Fibroblast of mammary gland (primary cell): ENCODE measurements at places on chromosomes 3 and 15.

DNA sequence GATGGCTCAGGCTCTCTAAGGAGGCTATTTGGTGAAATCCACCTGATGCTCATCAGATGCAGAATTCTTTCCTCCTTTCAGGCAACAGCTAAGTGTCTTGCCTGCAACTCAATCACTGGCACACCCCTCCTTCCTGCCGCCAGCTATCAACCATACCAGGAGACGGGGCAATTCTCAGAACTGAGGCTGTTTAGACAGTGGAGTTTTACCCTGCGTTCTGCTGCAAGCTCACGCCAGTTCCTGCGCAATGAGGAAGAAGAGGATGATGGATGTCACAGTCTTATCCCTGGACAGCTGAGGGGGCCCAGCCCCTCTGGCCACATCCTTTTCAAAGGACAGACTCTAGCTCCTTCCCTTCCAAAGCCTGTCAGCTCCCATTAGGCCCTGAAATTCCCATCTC lies 7.0 kb upstream of the MANF start:
- DNase-seq, result no peak

GRCh38 chr3:117723825-117724224 lies 1014.2 kb downstream of the TUSC7 start:
- DNase-seq, result no peak

GRCh38 chr3:126433496-126434263 lies 39.0 kb downstream of the CFAP100 start:
- no peak for DNase-seq

GRCh38 chr3:38477057-38477820 lies 18.9 kb upstream of the EXOG start:
- no peak for DNase-seq

DNA sequence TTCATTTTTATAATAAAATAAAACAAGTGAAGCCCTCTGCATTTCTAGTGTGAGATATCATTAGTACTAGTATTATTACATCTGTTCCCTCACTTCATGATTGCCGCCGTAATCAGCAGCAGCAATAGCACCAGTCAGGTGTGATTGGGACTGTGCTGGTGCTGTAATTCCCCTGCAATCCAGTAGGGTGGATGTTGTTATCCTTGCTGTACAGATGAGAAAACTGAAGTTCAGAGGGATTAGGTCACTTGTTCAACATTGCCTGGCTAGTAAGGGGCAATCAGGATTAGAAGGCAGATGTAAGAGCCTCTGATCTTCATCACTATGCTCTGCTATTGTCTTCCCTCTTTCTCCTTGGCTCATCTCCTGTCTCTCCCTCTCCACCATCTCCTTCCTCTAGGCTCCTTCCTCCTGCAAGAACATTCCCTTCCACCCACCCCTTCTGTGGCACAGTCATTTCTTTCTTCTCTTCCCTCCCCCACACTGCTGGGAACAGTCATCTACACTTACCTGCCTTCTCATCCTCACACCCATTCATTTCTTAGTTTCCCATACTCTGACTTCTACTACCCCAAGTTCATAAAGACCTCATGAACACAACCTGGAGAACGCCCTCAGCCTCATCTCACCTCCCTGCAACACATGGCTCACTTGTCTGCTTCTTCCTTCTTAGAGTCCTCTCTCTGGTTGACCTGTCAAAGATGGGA lies 29.7 kb downstream of the CRYGS start:
- no peak for DNase-seq

- no peak for DNase-seq
Measured at GRCh38 chr3:186732169-186732766, 15.1 kb downstream of the KNG1 start.

GRCh38 chr15:101382544-101382943 lies 87.5 kb upstream of the SNRPA1 start:
- DNase-seq, result no peak

DNA sequence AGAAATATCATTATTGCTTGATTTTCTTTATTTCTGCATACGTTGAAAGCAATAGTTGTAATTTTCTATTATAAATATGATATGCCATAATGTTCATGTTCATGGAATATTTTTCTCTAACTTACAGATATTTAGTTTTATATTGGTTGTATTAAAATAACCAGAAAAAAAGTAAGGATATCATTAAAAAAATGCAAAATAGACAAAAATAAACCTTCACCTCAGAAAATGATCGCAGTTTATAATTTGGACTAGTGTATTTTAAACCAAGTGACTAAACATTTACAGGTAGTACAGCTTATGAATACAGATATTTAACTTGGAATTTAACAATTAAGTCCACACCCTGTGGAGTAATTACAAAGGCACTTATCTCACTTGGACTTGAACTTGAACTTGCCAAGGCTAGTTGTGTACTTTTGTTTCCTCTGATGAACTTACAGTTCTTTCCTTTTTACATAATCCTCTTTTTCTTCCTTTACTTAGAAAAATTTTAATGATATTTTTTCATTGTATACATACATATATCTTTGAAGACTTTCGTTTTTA lies 156.7 kb downstream of the CHL1 start:
- DNase-seq, result no peak

GRCh38 chr3:41519746-41520145 lies 320.4 kb downstream of the CTNNB1 start:
- DNase-seq, result no peak

DNA sequence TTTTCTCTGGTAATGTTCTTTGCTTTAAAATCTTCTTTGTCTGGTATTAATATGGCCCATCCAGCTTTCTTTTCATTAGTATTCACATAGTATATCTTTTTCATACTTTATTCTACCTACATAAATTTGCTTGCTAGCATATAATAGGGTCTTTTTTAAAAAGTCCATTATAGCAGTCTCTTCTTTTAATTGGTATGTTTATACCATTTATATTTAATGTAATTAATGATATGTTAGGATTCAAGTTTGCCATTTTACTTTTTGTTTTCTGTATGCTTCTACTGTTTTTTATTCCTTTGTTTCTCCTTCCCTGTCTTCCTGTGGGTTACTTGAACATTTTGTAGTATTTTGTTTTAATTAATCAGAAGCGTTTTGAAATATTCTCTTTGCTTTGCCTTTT lies 89.0 kb downstream of the CHCHD6 start:
- no peak for DNase-seq

DNA sequence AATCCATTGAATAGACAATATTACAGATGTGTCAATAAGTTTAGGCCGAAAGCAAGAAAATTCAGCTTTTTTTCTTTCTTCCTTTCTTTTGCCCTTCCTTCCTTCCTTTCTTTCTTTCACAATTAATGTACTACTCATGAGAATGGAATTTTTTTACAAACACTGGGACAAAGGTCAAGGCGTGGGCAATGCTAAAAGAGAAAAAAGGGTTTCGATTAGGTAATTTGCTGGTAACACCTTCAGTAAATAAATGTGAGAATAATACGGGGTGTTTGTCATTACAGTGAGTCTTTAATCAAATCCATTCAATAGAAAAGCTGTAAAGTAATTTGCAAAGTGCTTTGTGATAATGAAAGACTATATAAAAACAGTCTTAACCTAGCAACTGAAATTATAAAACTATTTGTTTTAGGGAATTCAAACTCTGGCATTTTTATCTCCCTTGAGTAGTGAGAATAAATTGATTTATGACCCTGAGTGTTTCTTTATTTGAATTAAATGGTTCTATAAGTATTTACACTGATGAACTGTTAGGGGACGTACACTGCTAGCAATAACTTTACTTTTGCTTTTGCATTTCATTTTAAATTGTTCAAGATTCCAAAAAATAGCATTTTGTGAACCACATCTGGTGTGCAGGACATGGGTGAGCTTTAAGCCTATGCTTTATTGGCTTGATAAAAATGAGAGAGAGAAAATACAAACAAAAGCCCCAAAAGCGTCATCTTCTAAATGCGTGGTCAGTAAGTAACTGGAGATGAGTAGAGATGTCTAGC lies 104.2 kb upstream of the THRB start:
- DNase-seq, result peak; percentile 59

DNA sequence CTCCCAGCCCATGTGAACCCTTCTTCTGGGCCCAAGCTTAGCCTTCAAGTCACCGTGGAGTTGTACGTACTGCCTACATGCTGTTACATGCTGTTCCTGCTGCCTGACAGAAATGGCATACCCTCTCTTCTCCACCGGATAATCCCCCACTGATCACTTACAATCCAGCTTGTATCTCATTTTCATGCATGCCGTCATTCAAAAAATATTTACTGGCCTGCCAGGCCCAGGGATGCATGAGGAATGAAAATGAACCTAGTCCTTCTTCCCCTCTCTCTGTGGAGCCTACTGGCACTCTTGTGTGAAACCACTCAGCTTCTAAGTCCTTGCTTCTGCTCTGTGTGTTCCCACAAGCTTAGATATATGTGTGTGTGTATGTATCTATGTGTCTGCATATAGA lies 60.6 kb downstream of the WNT5A start:
- DNase-seq, result no peak

DNA sequence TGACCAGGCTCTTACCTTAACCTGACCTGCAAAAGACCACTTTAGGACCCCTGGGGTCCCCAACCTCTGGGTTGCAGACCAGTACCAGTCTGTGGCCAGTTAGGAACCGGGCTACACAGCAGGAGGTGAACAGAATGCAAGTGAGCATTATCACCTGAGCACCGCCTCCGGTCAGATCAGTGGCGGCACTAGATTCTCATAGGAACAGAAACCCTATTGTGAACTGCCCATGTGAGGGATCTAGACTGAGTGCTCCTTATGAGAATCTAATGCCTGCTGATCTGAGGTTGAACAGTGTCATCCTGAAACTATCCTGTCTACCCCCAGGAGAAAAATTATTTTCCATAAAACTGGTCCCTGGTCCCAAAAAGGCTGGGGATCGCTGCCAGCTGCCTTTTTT lies 20.3 kb downstream of the CHP1 start:
- DNase-seq, result no peak

GRCh38 chr3:120983321-120983665 lies 75.3 kb downstream of the STXBP5L start:
- no peak for DNase-seq

GRCh38 chr3:157447026-157447694 lies 10.5 kb downstream of the PTX3 start:
- DNase-seq, result peak; percentile 76

DNA sequence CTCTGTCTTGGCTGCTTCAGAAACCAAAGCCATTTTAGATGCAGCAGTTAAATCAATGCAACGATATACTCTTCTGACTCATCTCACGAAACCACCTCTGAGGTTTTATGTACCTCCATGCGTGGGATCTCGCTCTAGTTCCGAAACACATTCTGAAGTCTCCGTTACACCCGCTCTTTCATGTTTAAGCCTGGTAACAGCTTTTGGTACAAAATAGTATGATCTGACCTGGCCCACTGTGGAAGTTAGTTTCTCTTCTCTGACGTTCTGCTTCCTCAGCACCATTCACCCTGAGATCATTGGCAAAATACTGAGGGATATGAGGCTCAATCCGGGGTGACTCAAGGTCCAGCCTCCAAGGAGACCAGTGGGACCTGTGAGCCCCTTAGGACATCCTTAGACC lies 121.9 kb downstream of the TMEM266 start:
- DNase-seq, result no peak

GRCh38 chr3:153495422-153495821 lies 333.4 kb downstream of the RAP2B start:
- DNase-seq, result no peak

GRCh38 chr15:33089878-33090757 lies 104.4 kb downstream of the FMN1 start:
- peak; percentile 76 for DNase-seq

DNA sequence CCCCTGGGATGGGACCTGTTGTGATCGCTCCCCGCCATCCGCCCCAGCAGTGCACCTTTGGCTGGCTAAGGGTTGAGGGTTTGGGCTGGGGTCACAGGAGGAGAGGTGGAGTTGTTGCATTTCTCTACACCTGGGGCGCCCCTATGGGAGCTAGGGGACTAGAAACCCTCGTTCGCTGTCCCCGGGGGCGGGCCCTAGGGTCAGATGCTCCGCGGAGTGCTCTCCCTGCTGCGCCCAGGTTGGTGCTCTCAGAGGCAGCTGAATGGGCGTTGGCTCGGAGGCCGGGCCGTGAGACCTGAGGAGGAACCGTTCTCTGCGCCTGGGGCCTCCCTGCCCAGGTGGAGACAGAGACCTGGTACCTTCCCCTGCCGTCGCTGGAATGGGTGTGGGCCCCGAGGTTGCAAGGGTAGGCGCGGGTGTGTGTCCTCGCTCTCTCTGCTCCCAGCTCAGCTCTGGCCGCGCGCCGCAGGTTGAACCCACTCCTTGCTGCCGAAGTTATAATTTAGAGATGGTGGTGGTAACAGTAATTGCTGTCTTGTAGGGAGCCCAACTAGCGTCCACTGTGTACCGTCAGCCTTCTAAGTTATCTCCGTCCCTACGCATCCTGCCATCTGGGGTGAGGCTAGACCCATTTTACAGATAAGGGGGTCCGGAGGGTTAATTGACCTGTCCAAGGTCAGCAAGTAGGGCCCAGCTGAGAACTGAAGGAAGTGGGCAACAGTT lies 965 bp downstream of the FLNB start:
- no peak for DNase-seq

- peak; percentile 6 for DNase-seq
Measured at GRCh38 chr15:23854912-23855659, 168.0 kb upstream of the NDN start.

DNA sequence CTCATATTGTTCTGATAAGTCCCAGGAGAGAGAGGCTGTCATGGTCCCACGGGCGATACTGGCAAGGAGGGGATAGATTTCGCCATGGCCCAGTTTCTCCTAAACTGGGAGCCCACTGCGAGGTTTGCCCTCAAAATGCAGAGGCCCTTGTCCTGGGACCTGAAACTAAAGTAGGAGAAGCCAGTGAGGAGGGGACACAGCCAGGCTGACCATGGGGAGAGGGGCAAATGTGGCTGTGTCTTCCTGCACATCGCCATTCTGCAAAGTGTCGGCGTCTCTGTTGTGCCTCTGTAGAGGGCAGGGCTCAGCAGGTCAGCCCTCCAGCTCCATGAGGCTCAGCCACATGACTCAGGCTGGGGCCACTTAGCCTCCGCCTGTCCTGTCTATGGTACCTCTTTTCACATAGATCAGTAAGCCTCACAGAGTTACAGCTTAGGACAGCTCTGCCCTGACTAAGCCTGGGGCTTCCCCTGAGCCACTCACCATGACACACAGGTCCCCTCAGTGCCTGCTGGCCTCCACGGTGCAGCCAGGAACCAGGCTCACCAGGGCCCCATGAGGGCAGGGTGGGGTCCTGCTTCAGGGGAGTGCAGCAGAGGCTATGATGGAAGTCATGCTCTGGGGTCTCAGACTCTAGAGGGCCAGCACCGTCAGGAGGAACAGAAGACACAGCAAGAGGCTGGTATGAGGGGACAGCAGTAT lies 28.6 kb upstream of the PLXNA1 start:
- DNase-seq, result no peak

GRCh38 chr3:95341314-95341713 lies 1278.5 kb downstream of the NSUN3 start:
- DNase-seq, result no peak

DNA sequence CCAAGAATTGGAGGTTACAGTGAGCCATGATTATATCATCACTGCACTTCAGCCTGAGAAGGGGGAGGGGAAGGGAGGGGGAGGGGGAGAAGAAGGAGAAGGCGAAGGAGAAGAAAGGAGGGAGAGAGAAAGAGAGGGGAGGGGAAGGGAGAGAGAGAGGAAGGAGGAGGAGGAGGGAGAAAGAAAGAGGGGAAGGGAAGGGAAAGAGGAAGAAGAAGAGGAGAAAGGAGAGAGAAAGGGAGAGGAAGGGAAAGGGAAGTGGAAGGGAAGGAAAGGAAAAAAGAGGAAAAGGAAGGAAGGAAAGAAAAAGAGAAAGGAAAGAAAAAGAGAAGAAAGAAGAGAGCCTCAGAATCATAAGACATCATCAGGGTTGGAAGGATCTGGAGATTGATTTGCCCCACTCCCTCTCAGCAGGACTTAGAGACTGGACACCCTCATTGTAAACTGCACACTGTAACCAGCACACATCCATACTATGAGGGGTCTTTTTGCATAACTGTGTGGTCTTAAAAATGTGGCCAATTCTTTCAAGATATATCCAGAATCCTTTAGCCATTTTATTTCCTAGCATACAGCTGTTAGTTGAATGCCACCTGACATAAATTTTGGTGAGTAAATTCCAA lies 130.9 kb downstream of the CMSS1 start:
- no peak for DNase-seq
